ENCODE measurements at places on chromosomes 1 and 21.
A peak's percentile ranks its signal among the peaks of the same experiment; 100 is the strongest.

- no peak for DNase-seq
Observed at GRCh38 chr1:107244709-107245500, 104.1 kb downstream of the NTNG1 start.

- no peak for DNase-seq
Observed at GRCh38 chr1:23910553-23911246, 2.5 kb downstream of the CNR2 start.

DNA sequence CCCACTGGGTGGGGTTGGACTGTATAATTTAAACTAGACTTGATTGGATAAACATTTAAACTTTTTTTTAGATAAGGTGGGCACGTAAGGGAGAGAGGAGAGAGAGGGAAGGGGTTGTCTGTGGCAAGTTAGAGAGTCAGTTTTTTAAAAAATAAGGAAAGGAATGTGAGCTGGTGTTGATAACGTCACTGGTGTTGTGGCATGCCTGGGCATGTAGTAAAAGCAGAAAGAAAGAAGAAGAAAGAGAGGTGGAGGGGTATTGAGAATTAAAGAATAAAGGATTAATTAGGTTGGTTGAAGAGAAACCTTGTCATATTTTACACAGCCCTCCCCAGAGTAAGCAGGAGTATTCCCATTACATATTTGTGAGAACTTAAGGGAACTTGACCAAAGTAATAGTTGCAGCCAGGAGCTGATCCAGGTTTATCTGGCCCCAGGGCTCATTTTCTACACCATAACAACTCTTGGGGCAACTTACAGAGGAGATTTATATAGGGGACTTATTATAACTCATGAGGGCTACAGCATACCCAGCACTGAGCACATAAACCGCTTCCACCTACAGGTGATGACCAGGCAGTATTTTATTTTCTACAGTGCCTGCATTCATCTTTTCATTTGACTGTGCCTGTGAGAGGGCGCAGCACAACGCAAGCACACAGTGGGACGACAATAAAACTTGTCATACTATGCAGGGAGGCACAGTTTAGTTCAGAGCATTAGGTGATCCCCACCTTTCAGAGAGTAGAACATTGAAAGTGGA lies 70.2 kb downstream of the CCDC30 start:
- no peak for DNase-seq

DNA sequence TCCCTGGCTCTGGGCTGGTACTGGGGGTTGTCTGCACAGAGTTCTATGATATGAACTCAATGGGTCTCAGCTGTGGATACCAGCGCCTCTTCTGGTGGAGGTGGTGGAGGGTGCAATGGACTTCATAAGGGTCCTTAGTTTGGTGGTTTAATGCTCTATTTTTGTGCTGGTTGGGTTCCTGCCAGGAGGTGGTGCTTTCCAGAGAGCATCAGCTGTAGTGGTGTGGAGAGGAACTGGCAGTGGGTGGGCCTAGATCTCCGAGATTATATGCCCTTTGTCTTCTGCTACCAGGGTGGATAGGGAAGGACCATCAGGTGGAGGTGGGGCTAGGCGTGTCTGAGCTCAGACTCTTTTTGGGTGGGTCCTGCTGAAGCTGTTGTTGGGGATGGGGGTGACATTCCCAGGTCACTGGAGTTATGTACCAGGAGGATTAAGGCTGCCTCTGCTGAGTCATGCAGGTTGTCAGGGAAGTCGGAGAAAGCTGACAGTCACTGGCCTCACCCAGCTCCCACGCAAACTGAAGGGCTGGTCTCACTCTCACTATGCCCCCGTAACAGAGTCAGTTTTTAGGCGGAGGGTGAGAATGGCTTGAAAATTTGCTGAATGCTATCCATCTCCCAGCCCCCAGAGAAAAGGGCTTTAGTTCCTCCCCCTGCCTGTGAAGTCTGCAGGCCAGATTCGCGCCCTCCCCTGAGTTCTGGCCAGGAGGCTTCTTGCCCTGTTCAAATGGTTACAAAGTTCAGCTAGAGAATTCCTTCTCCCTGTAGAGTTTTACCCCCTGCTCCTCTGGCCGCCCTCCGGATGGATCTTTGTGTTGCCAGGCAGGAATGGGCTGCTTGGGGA lies 902.9 kb downstream of the LTN1 start:
- DNase-seq = no peak

GRCh38 chr1:234561319-234561718 lies 48.7 kb downstream of the IRF2BP2 start:
- DNase-seq = no peak

DNA sequence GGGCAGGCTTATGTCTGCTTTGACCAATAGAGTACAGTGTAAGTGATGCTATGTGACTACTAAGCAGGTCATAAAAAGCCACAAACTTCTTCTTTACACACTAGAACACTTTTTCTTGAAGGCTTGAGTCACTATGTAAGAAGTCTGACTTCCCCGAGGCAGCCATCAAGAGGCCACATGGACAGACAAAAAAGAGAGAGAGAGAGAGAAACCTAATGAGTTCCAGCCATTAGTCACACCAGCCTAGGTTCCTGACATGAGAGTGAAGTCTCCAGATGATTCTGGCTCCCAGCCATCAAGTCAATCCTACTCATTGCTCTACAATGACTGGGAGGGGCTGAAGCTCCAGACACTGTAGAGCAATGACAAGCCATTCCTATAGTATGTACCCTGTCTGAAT lies 101.4 kb downstream of the LHX9 start:
- DNase-seq = peak; percentile 100

- DNase-seq = no peak
Observed at GRCh38 chr1:157108448-157108847, 8.8 kb upstream of the ETV3L start.

GRCh38 chr1:169383449-169383848 lies 15.5 kb downstream of the BLZF1 start:
- DNase-seq = no peak

DNA sequence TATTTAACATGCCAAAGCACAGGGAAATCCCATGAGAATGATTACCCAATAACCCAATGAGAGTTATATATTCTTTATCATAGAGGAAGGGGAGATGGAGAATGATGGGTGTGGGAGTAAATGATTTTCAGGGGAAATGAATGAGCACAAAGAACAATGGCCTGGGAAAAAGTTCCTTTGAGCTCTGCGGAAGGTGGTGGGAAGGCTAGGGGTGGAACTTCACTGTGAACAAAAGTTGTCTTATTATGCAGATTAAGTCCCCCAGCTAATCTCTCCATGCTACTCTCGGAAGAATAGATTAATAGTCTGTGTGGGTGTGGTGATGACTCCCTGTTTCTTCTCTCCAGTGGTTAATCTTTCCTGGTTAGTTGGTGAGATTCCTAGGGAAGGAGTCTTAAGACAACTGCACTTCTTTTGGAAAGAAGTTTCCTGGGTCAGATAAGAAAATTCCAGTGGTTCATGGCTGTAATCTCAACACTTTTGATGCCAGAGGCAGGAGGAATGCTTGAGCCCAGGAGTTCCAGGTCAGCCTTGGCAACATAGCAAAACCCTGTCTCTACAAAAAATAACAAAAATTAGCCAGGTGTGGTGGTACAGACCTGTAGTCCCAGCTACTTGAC lies 71.6 kb downstream of the DNTTIP2 start:
- DNase-seq = no peak

- peak; percentile 13 for DNase-seq
Observed at GRCh38 chr1:167057241-167057688, 32.9 kb downstream of the GPA33 start.

DNA sequence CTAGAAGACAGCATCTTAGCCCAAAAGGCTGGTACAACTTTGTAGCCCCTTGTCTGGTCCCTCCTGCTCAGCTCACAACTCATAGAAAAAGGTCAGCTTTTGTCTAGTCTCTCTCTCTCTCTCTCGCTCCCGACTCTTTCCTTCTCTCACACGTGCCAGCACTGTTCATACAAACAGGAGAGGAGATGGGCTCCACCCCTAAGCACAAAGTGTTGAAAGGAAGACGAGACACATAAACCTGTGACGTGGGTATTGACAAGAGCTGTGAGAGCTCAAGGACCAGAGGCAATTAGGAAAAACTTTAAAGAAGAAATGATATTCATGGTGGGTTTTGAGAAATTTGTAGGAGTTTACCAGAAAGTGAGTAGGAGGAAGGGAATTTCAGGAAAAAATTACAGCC lies 23.6 kb upstream of the KCNC4 start:
- DNase-seq = no peak

- DNase-seq = no peak
Observed at GRCh38 chr1:161217831-161218230, 2.7 kb downstream of the FCER1G start.

- no peak for DNase-seq
Observed at GRCh38 chr1:33182896-33183295, 1.1 kb upstream of the TRIM62 start.

GRCh38 chr1:199698222-199698621 lies 329.3 kb upstream of the NR5A2 start:
- no peak for DNase-seq

DNA sequence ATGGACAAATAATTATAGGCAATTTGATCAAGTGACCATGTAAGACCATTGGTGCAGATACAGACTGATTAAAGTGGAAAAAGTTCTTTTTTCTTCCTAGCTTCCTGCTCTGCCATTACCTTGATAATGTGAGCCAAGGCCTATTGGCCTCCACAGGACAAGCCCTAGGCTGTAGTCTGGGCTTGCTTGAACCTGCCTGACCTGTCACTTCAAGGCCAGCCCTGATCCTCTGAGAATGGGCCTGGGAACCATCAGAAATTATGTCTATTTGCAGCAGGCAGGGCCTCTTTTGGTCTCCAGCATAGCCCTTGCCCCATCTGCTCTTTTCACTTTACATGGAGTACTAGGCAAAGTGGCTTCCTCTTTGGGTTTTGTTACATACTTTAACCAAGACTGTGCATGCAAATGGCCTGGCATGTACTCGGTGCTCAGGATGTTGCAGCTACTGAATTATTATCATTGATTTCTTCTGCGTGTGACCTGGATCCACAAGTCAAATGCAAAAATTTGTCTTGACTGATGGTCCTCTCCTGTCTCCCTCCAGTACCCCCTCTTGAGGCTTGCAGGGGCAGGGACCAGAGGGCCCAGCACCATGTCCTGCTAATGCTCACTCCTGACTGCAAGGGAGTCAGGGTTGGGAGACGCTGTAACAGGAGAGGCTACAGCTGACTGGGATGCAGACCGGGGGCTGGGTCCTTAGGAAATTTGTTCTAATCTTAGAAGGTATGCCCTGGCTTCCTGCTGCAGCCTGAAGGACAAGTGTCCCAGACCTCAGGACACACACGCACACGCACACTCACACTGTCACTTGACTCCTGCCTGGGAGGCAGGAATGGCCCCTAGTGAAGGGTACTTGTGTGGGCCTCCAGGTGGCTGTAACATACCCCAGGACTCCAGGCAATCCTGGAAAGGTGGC lies 39.4 kb downstream of the RCSD1 start:
- no peak for DNase-seq

DNA sequence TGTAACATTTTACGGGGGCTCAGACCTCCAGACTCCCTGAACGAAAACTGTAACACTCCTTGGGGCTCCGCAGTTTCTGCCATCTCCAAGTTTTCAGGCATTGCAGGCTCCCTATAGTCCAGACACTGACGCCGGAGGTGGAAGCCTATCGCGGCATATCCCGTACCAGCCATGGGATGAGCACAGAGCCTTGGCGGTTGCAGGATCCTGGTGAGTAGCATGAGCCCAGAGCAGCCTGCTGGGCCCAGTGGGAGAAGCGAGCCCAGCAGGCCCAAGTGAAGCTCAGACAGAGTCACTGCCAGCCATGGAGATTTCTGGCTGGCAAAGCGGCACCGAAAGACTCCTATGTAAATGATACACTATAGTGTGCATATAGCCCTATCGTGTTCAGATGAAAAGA lies 446.8 kb downstream of the COL11A1 start:
- DNase-seq = no peak

DNA sequence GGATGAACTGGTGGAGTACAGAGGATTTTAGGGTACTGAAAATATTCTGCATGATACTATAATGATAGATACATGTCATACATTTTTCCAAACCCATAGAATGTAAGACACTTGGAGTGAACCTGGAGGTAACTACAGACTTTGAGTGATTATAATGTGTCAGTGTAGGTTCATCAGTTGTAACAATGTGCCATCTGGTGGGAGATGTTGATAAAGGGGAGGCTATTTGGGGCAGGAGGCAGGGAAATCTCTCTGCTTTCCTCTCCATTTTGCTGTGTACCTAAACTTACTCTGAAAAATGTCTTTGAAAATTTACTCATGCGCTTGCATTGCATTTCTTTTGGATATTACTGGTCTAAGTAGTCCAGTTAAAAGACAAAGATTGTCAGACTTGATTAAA lies 35.2 kb downstream of the PTBP2 start:
- no peak for DNase-seq

DNA sequence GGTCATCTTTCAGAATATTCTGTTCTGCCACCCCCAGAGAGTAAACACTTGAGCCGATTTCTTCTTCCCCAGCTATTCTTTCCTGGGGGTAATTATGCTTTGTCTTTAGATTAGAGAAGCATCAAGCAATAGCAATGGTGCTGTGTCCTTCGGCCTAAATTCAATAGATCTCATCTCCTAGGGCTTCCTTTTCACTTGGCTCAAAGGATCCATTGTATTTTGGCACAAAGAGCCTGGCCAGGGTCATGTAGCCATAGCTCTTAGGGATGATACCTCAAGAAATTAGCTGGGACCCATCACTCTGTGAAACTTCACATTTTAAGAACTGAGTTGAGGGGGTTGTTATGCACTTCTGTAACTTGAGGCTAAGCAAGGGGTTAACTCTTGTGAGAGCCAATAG lies 27.0 kb downstream of the MRPS6 start:
- no peak for DNase-seq

- no peak for DNase-seq
Observed at GRCh38 chr1:197907846-197908616, 5.6 kb downstream of the C1orf53 start.

DNA sequence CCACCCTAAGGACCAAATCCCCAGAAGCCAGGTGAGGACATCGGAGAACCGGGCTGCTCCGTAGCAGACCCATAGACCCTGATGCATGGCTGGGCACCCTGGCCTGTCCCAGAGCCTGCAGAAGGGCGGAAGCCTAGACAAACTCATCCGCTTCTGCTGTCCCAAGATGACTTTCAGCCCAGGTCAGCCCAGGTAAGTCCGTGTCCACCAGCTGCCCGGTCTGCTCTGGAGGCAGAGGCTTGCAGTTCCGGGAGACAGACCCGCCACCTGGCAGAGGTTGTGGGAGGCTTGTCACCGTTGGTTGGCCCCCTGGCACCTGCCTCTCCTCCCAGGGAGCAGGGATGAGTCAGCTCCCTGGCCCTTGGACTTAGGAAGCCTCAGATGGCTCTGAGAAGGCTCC lies 22.8 kb upstream of the POFUT2 start:
- no peak for DNase-seq

DNA sequence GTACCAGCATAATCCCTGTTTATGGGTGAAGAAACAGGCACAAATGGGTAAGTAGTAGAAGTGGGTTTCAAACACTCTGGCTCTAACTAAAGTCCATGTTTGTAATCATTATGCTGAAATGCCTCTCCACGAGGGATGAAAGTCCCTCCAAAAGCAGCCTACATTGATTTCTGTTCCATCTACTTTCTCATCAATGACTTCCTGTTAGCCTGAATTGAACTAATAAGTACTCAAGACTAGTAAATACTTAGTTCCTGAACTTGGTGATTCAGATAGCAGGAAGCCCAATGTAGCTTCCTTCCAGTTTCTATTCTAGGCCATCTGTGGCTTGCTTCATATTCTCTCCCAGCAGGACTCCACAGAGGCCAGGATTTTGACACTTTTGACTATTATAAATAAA lies 11.3 kb upstream of the BACH1 start:
- DNase-seq = no peak

GRCh38 chr1:68269637-68270430 lies 37.5 kb upstream of the WLS start:
- peak; percentile 49 for DNase-seq

Measured in fibroblast of skin of abdomen (primary cell).